ENCODE measurements at places on chromosomes 16 and 17. TPM values are rescaled to one million over a fixed set of nuclear protein-coding genes. Genes with fewer than 3 reads are reported as not detected.
A peak's percentile ranks its signal among the peaks of the same experiment; 100 is the strongest.

The PMP22 gene
- 79.3 TPM for polyA plus RNA-seq

The SRCIN1 gene
- polyA plus RNA-seq: not detected

The SNAI3 gene
- polyA plus RNA-seq: 0.34 TPM

The CDH13 gene
- polyA plus RNA-seq: 61.6 TPM

The CES2 gene
- 24.2 TPM for polyA plus RNA-seq

The CMTM1 gene
- 1.8 TPM for polyA plus RNA-seq

The TSPAN10 gene
- 5.3 TPM for polyA plus RNA-seq

The NPIPA5 gene
- polyA plus RNA-seq: 1.3 TPM

DNA sequence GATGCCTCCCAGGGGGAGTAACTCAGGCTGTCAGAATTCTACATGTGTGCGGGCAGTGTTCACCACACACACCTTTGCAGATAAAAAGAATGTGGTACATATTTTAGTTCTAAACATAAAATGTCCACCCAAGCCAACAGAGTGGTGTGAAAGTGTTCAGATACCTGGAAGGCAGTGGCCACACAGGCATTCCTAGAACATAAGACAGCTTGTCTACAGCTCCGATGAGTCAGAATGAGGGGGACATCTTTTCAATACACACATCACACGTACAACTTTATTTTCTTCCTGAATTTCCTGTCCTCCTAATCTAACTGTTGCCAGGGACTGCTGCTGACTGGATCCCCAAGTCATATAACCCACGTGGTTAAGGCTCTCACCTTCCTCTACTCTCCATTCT lies 142.3 kb downstream of the ZFHX3 start:
- peak; percentile 79 for DNase-seq

- no peak for DNase-seq
These were observed 32.5 kb upstream of the LGALS9 start for GRCh38 chr17:27598337-27599050.

- DNase-seq: no peak
These were observed 66.3 kb upstream of the GSE1 start for GRCh38 chr16:85546585-85547447.

DNA sequence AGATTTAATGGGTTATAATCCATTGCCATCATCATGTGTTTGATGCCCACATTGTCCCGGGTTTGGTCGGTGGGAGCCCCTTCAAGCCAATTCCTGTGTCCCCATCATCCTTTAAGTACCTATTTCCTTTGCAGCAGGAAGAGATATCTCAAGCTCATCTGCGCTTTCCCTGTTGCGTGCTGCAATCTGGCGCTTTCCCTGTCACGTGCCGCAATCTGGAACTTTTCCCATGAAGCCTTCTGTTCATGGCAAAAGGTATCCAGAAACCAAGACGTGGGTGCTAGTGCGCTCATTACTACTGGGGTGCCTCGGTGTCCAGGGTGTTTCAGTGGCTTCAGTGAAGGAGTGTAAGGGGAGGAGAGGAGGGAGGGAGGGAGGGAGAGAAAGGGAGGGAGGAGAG lies 174.6 kb upstream of the ZNF469 start:
- DNase-seq: no peak

- no peak for DNase-seq
These were observed 6.1 kb upstream of the KRT14 start for GRCh38 chr17:41592601-41593305.

- no peak for DNase-seq
These were observed 49.9 kb upstream of the ELAC2 start for GRCh38 chr17:13067629-13068303.

GRCh38 chr17:65433592-65433991 lies 127.9 kb downstream of the AXIN2 start:
- no peak for DNase-seq

DNA sequence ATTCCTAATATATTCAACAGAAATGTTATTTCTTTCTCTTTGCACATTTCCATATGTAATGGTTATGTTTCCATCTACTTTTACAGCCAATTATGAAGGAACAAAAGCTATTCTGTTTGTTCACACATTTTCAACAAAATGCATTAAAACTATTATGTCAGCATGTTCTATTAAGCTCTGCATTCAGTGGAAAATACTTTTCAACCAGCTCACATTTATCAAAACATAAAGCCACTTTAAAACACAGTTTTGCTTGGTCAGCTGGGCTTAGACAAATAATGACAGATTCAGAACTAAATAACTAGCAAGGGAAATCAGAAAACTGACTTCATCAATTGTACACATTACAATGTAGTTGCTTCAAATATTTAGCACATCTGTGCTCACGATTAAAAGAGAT lies 6.9 kb downstream of the SALL1 start:
- no peak for DNase-seq

DNA sequence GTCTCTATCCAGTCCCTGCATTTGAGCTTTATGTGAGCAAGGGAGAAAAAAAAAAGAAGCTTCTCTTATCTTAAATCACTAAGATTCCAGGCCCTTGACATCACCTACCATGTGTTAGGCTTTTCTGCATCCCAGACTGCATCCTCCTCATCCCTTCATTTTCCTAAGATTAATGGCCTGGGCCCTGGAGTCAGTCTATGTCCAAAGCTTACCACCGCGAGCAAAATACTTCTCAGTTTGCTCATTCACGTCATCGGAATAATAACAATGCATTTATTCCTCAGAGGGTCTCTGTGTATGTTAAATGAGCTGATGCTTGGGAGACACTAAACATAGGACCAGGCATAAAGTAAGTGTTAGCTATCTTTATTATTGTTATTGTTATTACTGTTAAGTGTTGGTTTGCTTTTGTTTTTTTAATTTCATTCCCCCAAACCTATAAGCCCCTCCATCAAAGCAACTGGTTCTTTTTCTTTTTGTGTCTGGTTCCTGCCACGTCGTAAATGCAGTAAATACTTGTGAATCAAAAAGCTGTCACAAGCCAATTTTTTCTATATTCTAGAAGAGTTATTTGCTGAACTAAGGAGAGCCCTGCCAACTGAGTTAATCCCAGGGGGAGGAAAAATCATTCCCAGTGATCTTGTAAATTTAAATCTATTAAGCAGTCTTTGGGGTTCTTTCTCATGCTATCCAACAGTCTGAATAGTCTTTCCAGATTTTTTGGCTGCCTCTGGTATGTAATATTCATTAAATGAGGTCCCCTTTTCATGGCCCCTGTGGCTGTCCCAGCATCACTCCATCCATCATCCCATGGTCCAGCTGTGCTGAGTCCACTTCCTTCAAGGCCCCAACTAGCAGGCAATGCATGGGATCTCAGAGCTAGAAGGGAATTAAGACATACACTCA lies 46.5 kb downstream of the VAT1L start:
- peak; percentile 97 for DNase-seq

DNA sequence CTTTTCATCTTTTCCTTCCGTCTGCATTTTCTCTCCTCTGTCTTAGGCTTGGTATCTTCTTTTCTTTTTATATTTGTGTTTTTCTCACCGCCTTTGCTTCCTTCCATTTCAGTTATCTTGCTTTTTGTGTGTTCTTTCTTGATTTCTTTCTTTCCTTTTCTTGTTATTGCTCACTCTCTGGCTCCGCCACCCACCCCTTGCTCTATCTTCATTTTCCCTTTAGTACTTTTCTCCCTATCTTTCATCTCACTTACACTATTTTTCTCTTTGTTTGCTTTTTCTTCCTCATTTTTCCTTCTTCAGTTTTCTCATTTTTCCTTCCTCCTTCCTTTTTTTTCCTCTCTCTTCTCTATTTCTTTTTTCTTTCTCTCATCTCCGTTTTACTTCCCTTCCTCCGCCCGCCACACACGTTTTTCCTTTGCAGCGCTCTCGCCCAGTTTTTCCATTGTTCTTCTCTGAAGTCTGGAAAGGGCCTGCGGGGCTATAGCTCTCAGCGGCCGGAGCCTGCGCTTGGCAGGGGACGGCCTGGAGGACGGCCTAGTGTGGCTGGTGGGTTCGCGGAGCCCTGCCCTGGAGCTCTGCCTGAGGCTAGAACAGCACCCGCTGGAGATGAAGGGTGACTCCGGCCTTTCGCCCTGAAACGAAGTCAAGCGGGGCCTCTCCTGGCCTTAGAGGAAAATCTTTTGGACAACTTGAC lies 5.2 kb upstream of the HOXB13 start:
- DNase-seq: no peak

DNA sequence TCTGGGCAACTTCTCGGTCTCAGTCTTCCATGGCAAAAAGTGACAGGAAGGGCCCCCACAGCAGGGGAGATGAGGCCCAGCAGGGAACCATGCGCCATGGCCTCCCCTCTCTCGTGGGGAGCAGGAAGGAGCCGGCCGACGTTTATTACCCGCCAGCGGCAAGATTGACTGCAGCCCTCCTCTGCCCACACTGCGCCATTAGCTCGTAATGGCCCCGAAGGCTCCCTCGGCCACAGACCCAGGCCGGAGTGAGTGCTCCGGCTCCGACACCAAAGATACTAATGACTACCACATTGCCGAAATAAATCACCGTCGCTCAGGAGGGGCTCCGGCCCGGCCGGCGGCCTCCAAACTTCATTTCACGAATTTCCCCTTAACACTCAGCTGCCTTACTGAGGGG lies 226.9 kb downstream of the C16orf78 start:
- no peak for DNase-seq

- no peak for DNase-seq
These were observed 159.8 kb downstream of the HS3ST3B1 start for GRCh38 chr17:14460516-14461226.

DNA sequence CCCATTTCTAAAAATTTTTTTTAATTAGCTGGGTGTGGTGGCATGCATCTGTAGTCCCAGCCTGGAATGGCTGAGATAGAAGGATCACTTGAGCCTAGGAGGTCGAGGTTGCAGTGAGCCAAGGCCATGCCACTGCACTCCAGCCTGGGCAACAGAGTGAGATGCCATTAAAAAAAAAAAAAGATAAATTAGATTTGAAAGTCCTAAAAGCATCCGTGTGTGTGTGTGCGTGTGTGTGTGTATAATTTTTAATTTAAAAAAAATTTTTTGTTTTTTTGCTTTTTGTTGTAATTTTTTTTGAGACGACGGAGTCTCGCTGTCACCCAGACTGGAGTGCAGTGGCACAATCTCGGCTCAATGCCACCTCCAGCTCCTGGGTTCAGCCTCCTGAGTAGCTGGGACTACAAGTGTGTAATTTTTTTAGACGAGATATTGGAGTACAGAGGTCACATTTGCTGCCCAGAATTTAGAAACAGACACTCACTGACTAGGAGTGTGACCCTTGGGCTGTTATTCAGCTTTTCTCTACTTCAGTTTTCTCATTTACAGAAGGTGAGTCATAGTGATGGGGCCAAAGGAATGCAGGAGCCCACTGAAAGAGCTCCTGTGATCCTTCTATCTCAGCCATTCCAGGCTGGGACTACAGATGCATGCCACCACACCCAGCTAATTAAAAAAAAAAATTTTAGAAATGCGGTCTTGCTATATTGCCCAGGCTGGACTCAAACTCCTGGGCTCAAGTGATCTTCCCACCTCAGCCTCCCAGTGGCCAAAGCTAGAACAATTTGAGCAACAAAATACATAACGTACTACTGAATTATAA lies 25.5 kb upstream of the TBX4 start:
- peak; percentile 79 for DNase-seq

- peak; percentile 79 for DNase-seq
These were observed 80.6 kb upstream of the CDH11 start for GRCh38 chr16:65202461-65202860.

DNA sequence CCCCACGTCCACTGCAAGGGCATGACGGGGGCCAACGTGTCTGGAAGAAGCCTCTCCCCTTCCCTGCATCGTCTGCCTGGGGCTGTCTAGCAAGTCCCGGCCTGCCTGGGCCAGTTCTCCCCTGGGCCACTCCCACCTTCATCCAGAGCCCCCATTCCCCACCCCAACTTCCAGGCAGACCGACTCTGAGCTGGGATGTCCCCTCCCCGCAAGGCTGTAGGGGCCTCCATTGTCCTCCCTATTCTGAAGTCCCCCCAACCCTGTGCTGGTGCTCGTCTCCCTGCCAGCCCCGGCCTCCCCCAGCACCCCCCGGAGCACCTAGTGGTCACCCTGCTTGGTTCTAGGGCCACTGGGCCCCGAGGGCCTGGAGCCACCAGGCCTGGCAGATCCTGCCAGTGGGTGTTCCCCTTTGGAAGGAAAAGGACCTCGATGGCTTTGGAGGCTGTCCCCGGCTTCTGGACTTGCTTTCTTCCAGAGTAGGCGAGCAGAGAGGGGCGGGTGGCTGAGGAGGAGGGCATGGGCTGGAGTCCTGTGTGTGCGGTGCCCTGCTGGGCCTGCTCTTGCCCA lies 4.8 kb downstream of the GLIS2 start:
- no peak for DNase-seq

DNA sequence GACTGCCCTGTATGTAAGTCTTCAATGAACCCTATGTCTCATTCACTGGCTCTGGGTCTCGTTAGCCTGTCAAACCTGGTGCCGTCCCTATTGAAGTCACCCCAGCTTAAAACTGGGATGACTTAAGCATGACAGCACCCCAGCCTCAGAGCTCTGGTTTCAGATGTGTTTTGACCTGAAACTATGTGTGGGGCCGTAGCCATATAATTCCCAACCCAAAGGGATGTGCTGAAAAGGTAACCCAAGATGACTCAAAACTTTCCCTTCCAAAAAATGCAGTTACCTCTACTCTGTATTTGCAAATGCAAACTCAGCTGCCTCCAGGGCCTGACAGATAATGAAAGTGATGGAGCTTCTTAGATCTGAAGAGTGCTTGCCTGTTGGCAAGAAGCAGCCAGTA lies 478.3 kb upstream of the ERCC4 start:
- DNase-seq: no peak

DNA sequence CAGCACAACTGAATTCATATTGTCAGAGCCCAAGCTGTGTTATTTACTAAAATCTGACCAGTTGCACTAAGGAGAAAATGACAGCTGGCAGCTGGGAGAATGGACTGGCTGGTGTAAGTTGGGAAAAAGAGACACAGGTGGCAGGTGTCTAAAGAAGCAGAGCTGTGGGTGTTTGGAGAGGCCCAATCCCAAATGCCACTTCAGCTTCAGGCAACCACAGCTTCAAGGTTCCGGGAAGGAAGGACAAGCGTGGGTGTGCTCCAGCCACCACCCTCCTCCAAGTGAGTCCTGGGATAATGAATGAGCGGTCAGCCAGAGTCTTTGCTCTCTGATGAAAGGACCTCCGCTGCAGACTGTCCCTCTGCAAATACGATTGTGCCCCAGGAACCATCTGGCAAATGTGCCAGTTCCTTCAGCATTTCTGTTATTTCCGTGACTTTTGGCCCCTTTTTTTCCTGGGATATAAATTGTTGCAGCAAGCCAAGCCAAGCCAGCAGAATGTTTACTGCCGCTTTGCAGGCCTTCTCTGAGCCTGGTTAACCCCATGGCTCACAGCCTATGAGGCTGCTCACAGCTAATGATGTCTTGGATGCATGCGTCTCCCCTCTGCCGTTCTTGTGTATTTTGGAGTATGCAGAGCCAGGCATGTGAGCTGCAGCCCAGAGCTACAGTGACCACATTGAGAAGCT lies 9.5 kb upstream of the RHBDL3 start:
- DNase-seq: peak; percentile 24
